ENCODE measurements at places on chromosomes 1 and 21.

GRCh38 chr1:184838504-184838951 is 83.9 kb upstream of the EDEM3 start:
- no peak for DNase-seq

DNA sequence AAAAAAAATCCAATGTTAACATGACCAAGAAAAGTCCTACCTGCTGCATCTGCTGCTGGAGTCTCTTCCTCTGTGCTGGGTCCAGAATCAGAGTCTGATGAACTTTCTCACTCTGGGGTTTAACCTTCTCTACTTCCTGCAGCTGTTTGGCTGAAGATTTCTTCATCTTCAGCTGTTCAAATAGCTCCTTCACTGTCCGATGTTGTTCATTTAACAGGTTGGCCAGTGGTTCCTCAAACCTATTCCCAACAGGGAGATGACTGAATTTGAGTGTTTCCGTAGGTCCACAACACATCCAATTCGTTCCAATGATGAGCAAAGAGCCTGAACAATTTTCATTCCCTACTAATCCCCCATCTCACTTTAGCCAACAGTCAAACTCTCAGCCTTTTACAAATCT is 79.4 kb downstream of the GON4L start:
- no peak for DNase-seq

DNA sequence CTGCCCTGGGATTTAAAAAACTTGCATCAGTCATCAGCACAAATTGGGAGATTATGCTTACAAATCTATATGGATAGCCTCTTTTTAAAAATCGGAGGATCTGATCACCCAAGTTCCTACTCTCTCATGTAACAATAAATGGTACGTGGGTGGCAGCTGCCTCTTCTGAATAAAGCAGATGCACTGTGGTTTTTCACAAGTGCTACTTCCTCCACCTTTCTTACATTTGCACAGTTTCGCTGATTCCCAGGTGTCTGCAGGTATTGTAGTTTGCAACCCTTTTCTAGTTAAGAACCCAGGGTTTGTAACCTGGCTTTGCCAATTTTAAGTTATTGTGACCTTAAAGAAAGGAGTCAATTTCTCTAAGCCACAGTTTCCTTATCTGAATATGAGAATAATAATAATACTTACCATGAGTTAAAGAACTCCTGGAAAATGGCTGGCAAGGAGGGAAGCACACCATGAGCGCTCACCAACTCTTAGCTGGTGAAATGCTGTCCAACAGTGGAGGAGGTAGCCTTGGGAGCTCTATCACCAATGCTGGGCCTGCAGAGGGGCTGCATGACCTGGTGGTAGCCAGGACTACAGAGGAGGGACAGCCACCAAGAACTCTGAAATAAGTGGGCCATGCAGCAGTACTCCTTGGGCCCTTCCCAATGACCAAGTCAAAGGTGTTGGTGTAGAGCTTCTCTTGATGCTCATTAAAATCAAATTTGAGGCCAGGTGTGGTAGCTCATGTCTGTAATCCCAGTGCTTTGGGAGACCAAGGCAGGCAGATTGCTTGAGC is 30.2 kb upstream of the KCNA2 start:
- no peak for DNase-seq

- DNase-seq = no peak
These were observed 13.3 kb upstream of the EPHA8 start for GRCh38 chr1:22550021-22550420.

GRCh38 chr1:77986810-77987209 is 7.9 kb upstream of the FUBP1 start:
- DNase-seq = peak; percentile 69

DNA sequence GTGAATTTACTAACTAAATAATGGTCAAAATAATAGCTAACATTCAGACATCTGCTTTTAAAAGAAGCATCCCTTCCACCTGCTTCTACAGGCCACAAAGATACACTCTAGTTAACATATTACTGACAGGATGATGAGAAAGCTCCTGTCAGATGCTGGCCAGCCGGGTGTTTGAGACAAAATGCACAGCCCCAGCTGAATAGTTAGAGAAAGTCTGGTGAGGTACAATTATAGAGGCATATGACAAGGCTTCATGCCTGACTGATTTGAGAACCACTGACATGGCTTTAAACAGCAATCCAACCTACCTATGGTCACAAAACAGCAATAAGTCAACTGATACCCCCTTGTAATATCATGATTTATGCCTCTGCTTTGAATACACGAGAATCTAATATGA is 137.0 kb downstream of the DENND1B start:
- no peak for DNase-seq

- no peak for DNase-seq
These were observed 32.0 kb downstream of the SLC45A1 start for GRCh38 chr1:8349961-8350360.

GRCh38 chr21:16695074-16695473 is 817.8 kb upstream of the CXADR start:
- no peak for DNase-seq

GRCh38 chr1:23423415-23424292 is 894 bp downstream of the TCEA3 start:
- DNase-seq = no peak

- DNase-seq = no peak
These were observed 54.0 kb upstream of the SYT6 start for GRCh38 chr1:114207635-114208034.

- no peak for DNase-seq
These were observed 28.1 kb downstream of the MDM4 start for GRCh38 chr1:204544321-204544720.

All from activated naive CD4-positive, alpha-beta T cell treated with anti-CD3 and anti-CD28 coated beads, Interleukin-2, amount 50 U/mL, for 72 hours (primary cell).